ENCODE measurements at places on chromosomes 7 and 10.

DNA sequence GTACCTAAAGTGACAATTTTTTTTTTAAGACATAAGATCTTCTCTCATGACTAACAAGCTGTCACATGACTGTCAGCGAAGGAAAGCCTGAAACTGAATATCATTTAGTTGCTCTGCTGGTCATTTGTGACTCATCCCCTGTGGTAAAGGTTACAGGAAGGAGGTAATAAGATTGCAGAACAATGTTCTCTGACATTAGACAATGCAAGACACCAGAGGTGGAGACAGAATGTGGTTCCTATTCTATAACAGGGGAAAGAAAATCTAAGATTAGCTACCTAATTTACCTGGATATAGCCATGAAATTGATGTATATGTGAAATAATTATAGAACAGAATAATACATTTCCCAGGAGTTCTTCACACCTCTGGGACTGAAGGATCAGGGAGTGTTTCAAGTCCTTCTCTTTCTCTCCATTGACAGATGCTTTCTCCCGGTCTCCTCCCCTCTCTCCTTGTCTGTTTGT lies 47.7 kb downstream of the LRGUK start:
- no peak for DNase-seq

GRCh38 chr7:105649727-105650381 lies 68.6 kb upstream of the EFCAB10 start:
- no peak for DNase-seq

- no peak for DNase-seq
These were observed 877 bp upstream of the NOD1 start for GRCh38 chr7:30479202-30480120.

GRCh38 chr7:150986099-150986512 lies 4.7 kb upstream of the NOS3 start:
- no peak for DNase-seq

DNA sequence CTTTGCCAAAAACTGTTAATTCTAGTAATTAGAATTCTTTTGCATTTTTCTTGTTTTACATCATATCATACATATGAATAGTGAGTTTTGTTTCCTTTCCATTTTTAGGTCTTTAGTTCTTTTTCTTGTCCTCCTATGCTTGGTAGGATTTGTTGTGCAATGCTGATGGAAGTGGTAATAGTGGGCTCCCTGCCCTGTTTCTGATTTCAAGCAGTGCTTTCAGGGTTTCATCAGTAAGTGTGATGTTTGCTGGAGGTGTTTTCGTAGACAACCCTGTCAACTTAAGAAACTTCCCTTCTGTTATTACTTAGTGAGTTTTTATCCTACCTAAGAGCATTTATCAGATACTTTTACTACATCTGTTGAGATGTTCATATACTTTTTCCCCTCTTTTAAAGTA lies 50.5 kb downstream of the CSGALNACT2 start:
- no peak for DNase-seq

DNA sequence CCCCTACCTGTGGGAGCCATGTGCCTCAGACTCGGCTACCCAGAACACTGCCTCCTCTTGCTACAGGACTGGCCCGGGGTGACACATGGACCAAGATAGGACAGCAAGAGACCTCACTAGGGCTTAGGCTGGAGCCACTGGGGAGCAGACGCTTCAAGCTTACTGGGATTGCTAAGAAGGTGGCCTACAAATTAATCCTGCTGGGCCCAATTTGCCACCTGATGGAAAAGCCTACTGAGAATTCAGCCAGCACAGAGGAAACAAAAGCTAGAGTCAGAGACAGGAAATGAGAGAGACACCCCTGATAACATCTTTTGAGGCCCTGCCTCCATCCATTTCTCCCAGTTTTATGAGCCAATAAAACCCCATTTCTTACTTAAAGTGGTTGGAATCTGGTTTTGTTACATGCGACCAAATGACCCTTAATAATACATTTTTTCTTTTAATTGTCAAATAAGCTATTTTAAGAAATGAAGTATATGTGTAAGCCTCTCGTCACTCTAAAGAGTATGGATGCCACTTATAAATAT lies 282.1 kb downstream of the CXCL12 start:
- DNase-seq = no peak

GRCh38 chr10:25142116-25142864 lies 32.5 kb upstream of the GPR158 start:
- no peak for DNase-seq

DNA sequence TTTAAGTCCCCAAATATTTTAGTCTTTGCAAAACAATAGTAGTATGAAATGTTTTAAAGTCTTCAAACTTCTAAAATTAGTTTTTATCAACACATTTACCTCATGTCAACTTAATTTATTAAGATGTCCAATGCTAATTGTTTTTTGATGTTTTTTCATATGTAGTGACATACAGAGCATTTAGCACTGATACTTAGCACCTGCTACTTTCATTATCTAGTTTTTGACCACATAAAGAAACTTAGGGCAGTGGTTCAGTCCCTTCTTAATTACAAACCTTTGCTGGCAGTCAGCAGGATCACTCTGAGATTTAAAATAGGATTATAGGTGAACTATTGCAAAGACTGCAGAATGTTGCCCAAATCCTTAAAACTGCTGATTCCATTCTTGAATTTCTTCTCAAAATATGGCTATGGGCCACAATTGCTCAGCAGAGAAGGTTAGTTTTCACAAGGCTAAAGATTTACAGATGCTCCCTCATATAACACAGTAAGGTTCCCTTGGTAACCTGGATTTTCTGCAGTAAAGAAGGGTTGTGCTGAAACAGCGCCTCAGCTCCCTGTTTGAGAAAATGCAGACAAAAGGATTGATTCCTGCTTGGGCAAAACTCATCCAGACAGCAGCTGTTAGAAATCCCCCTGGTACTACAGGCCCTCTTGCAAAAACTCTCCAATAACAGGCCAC lies 3.4 kb downstream of the GPR85 start:
- no peak for DNase-seq

DNA sequence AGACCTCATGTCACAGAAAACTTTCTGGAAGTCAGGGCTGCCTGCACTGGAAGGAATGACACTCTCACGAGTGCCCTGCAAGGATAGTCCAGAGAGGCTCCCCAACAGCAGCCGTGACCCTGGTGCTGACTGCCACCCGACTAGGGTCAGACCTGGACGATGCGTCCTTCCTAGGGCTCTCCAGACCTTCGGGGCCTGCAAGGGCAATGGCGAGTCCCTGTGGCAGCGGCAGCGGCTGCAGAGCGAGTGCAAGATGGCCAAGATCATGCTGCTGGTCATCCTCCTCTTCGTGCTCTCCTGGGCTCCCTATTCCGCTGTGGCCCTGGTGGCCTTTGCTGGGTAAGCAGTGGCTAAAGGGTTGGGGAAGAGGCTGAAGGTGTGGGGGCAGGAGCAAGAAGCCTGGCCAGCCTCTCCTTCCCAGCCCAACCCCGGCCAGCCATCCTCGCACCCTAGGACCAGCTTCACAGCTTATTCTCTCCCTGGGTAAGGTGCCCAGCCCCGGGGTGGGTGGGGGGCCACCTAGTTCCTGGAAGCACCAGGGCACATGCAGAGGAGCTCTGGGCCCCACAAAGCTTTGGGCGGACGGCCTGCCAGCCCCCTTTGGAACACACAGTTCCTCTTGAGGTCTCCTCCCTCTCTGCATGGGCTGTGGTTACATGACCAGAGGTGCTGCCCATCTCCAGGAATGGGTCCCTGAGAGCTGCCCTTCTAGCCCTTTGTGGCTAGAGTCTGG lies 5.5 kb downstream of the OPN4 start:
- no peak for DNase-seq

- no peak for DNase-seq
These were observed at the start of gene GNAT3 for GRCh38 chr7:80511964-80512363. TSS of gene GNAT3 (minus strand) at chr7:80512064. CDS start at chr7:80511926, 138 bp downstream.

- DNase-seq = no peak
These were observed 1042.1 kb downstream of the TYW1 start for GRCh38 chr7:68038621-68039314.

- DNase-seq = no peak
These were observed 268.3 kb downstream of the POM121L12 start for GRCh38 chr7:53303781-53304180.

- DNase-seq = no peak
These were observed 6.9 kb upstream of the CAV2 start for GRCh38 chr7:116492654-116493109.

GRCh38 chr7:158729646-158730382 lies 25.2 kb upstream of the NCAPG2 start:
- no peak for DNase-seq

DNA sequence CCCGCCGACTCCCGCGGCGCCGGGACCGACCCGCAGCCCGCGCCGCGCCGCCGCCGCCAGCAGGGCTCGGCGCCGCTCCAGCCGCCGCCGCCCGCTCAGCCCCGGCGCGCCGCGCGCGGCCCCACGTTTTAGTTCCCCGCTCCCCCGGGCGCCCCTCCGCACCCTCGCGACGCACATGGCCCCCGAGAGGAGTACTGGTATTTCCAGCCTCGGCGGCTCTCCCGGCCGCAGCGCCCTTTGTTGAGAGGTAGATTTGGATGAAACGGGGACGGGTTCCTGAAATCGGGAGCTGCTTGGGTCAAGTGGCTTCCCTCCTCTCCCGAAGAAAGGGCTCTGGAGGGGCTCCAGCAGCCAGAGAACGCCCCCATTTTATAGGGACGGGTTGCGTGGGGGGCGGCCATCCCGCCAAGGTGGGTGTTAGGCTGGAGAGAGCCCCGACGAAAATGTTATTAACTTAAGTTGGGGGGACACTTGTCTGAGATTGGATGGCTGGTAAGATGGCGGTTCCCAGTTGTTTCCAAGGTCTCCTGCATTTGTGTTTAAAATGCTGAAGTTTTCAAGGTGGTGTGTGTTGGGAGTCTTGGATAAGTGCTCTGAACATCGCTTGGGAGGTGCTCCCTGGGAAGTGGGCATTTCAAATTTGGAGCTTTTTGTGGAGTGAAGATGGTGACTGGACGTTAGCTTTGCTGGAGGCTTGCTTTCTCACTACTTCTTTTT lies 1.2 kb downstream of the BMI1 start:
- no peak for DNase-seq

DNA sequence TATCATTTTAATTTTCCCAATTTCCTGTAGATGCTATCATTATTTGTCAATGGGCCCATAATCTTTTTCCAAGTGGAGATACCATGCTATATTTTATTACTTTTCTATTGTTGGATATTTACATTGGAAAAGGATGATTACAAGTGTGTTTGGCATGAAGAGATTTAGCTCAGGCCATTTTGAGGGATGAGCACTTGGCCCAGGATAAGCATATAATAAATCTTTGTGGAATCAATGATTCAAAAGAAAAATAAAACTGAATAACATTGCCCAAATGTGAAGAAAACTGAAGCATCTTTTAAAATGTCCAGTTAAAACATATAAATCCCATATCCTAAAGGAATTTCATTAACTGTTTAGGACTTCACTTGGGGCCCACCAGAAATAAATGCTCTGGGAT lies 260.9 kb upstream of the BMPER start:
- DNase-seq = no peak

- DNase-seq = no peak
These were observed 103.6 kb downstream of the LYZL1 start for GRCh38 chr10:29392376-29393021.

GRCh38 chr7:24980534-24981170 lies 674 bp upstream of the OSBPL3 start:
- DNase-seq = peak; percentile 22

DNA sequence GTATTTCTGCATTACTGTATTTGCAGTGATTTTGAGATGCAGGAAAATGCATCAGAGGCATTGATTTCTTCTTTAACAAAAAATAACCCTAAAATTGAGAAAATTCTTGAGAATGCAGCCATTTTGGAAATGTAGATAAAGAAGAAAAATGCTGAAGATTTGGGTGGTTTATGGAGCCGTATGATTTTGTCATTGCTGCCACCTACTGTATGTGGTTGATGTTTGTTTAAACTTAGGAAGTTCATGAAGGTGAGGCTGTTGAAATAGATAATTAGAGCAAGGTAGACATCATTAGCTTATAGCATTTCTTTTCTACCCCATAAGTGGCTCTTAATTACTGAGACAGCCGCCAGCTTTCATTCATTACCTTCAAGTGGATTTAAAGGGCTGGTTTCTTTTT lies 92.1 kb upstream of the SAMD8 start:
- DNase-seq = no peak

- no peak for DNase-seq
These were observed 51.5 kb downstream of the ANKMY2 start for GRCh38 chr7:16594061-16594460.

DNA sequence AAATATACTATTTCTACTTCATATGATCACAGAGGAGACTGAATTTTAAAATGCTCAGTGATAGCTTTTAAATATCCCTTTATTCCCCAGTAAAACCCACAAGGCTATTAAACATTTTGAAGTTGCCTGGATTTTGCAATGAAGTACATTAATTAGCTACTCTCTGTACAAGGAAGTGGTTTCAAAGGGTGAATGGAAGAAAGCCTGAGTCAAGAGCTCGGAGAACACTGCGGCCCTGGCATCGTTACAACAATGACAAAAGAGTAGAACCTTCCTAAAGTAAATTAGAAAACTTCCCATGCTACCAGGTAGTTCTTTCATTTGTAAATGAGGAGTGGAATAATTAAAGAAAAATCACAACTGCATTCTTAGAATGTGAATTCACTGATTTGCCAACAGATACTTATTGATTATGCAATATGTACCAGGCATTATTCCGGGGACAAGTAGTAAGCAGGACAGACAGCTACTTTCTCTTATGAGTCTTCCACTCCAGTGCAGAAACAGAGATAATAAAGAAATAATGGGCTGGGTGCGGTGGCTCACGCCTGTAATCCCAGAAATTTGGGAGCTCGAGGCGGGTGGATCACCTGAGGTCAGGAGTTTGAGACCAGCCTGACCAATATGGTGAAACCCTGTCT lies 63.0 kb downstream of the ZNF22 start:
- DNase-seq = no peak

DNA sequence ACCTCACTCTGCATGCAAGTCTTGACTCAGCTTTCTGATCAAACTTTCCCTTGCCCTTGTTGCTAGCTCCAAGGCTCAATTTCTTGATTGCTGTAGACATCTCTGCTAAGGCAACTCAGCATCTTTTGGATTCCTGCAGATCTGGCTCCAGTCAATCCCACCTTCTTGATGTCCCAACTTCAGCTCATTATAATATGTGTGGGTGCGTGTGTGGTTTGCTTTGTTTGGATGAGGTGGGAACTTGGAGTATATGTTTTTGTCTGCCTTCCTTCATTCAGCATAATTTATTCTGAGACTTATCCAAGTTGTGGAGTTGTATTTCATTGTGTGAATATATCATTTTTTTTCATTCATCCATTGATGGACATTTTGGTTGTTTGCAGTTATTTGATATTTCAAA lies 364.8 kb upstream of the IGFBP3 start:
- DNase-seq = no peak

- DNase-seq = no peak
These were observed 52.8 kb downstream of the PODXL start for GRCh38 chr7:131503639-131504038.
